Pulmonary artery endothelial cell (primary cell): ENCODE measurements at places on chromosomes 1 and 21.

GRCh38 chr1:234840253-234840652, 230.3 kb upstream of the IRF2BP2 start:
- no peak for DNase-seq

DNA sequence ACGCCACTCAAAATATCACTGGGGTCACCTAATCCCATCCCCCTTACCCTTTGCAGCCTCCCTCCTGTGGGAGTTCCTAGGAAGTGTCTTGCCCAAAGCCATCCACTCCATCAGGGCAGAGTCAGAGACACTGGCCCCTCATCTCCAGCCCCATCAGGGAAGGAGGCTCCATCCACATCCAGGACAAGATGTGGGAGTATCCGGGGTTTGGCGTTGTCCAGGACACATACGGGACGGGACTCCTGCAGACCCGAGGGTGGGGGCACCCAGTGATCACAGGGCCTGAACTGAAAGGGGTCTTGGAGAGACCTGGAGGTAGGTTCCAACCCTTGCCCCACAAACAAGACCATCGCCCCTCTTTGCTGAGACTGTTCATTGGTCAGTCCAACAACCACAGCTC, 348.2 kb downstream of the MATN1 start:
- no peak for DNase-seq

DNA sequence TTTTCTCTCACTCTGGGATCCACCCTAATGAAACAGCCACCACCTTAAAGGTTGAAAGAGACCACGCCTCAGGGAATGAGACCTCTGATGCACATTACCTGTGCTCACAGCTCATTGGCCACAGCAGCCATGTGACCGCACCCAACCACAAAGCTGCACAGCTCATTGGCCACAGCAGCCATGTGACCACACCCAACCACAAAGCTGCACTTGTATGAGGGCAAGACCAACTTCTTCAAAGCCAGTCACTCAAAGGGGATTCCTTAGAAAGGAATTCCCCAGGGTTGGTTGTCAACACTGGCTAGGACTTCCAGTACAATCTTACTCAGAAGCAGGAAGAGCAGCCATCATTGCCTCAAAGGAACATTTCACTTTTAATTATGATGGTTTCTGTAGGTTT, 43.6 kb upstream of the PDE9A start:
- DNase-seq: no peak

GRCh38 chr1:30140566-30140965, 582.8 kb downstream of the MATN1 start:
- DNase-seq: no peak

GRCh38 chr1:15797614-15798390, 9.6 kb downstream of the UQCRHL start:
- no peak for DNase-seq

DNA sequence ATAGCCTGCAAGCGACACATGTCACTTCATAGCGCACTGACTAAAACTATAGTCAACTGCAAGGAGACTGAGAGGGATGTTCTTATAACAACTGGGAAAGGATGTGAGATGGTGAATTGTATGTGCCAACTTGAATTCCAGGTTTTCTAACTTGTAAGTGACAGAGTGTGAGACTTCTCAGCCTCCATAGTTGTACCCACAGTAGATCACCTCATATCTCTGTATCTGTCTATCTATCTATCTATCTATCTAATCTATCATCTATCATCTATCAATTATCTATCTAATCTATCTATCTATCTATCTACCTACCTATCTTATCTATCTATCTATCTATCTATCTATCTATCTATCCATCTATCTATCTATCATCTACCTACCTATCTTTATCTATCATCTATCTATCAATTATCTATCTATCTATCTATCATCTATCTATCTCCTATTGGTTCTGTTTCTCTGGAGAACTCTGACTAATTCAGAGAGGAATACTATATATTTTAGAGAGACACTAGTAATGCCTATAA, 162.3 kb downstream of the CTH start:
- DNase-seq: no peak

GRCh38 chr1:205495237-205495823, 9.1 kb upstream of the CDK18 start:
- no peak for DNase-seq

DNA sequence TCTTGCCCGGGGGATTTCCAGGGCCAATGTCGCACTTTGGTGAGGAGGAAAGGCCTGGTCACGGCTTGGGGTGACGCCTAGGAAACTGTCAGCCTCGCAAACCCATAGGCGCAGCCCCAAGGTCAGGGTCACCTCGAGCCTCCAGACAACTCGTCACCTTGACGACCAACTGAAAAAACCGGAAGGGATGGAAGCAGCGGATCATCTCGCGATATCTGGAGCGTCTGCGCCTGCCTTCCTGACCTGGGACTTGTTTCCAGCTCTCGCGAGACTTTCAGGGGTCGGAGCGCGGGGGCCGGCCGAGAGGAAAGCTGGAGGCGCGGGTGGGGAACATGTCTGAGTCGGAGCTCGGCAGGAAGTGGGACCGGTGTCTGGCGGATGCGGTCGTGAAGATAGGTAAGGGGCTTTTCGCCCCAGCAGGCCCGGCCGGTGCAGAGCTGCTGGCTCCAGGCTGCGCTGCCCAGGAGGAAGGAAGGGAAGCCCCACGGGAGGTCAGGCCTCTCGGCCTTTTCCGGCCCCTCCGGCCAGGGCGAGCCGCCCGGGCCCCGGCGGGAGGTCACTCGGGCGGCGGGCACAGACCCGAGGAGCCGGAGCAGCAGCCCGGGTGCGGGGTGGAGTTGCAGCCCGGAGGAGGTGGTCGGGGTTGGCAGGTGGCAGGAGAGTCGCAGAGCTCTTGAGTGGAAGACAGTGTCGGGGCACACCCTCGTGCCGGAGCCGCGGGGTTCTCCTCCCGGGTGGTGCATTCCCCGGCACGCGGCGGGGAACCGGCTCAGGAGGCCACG, 47.2 kb upstream of the NBL1 start:
- peak; percentile 84 for DNase-seq

GRCh38 chr1:192802406-192802805, 6.4 kb upstream of the RGS2 start:
- no peak for DNase-seq

GRCh38 chr1:5836776-5837440, 155.3 kb downstream of the NPHP4 start:
- DNase-seq: no peak

DNA sequence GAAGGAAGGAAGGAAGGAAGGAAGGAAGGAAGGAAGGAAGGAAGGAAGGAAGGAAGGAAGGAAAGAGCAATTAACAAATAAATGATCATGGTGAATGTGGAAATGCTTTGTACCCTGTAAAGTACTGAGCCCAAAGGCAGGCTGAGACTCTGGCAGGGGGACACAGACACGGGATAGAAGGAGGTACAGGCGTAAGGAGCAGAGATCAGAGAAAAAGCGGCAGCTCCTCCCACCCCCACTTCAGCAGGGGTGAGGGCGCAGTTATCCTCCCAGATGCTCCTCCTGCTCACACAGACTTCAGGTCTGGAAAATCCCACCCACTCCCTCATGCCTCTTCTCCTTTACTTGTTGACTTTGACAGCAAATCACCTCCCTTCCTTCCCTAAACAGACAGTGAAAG, 464.5 kb downstream of the MATN1 start:
- no peak for DNase-seq

GRCh38 chr1:243258731-243259130, 2.9 kb downstream of the SDCCAG8 start:
- DNase-seq: no peak

DNA sequence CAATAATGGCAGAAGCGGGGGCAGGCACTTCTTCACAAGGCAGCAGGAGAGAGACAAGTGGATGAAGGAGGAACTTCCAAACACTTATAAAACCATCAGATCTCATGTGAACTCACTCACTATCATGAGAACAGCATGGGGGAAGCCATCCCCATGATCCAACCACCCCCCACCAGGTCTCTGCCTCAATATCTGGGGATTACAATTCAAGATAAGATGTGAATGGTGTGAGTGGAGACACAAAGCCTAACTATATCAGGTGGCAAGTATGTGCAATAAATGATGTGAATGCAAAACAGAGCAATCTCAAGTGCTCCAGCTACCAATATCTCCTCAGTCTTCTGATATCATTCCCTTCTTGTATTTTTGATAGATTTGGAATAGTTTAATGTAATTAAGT, 12.4 kb downstream of the CFHR2 start:
- no peak for DNase-seq

DNA sequence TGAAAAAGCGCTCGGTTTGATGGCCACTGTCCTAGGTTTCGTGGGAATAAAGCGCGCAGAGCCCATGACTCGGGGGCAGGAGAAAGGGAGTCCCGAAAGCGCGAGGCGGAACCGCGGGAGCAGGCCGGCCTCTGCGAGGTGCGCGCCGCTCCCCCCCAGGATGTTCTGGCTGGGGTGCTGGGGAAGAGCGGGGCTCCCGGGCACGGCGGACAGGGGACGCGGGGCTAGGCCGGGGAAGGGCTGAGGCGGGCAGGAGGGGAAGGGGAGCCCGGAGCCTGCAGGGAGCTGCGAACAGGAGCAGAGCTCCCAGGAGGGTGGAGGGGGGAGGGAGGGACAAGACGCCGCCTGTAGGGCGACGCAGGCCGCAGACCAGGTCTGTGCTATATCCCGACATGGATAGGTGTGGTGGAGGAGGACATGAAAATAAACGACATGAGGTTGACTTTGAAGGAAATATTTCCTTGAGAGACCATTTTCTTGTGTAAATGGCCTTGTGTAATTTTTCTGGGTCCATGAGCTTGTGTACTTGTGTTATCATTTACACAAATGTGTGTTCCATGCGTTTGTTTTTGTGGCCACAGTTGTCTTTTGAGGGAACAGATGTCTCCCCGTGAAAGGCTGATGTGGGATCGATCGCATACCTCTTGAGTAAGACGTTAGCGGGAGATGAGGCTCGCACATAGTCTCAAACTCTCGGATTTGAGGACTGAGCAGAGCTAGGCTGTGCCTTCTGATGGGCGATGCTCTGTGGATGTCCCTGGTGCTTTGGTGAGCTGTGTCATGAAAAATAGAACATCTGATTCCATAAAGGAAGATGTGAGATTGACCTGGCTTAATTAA, 1.3 kb downstream of the PCNT start:
- DNase-seq: no peak

GRCh38 chr1:209565759-209566678, 17.5 kb upstream of the CAMK1G start:
- peak; percentile 36 for DNase-seq

DNA sequence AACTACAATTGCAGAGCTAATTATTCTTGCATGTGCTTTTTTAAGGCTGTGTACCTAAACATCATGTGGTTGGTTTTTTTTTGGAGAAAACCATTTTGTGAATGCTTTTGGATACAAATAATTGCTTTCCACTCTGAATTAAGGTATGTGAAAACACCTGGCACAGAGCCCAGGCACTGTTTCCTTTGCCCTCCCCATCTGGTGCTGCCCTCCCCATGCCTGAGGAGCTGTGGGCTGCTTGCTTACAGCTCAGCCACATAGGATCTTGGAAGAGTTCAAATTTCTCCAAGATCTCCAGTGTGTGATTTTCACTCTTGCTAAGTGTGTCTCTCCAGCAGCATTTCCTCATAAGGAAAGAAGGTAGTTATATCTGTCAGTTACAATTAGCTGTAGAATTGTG, 27.8 kb downstream of the DNM3 start:
- DNase-seq: no peak

DNA sequence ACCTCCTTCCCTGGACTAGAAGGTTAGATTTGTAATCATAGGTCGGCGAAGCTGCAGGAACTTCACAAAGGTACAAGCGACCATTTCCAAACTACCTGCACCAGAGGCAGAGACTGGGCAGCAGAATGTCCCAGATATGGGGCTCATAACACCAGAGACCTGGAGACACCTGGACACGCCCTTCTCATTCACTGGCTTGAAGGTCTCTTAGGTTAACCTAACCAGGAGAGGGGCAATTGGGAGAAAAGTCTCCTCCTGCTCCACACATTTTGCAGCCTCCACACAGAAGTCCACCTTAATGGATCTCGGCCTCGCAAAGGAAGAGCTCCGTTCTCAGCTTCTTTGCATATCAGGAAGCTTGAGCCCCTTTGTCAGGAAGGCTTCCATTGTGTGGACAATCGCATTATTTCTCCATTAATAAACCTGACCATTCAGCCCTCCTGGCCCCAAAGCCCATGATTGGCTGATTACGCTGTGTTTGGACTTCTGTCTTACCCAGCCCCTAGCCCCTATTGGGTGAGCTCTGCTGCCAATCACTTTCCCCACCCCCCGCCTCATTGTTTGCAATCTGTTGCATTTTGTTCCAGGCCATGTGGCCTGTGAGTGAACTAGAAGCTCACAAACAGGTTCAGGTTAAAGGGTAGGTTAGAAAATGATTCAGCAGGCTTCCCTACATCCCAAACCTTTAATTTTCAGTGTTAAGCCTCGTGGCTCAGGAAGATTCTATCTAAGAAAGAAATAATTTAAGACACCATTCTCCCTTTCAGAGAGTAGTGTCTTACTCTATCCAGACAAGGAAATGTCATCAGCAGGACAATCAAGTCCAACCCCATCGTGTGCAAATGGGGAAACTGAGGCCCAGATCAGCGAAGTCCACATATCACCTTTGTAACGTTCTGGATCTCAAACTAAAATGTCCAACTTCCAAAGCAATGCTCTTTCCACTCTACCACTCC, 2.8 kb downstream of the MYCL start:
- peak; percentile 53 for DNase-seq

GRCh38 chr1:6180268-6180706, at the start of gene CHD5:
TSS of gene CHD5 (minus strand) at chr1:6180321. CDS start at chr1:6180023, 298 bp downstream.
- DNase-seq: no peak

DNA sequence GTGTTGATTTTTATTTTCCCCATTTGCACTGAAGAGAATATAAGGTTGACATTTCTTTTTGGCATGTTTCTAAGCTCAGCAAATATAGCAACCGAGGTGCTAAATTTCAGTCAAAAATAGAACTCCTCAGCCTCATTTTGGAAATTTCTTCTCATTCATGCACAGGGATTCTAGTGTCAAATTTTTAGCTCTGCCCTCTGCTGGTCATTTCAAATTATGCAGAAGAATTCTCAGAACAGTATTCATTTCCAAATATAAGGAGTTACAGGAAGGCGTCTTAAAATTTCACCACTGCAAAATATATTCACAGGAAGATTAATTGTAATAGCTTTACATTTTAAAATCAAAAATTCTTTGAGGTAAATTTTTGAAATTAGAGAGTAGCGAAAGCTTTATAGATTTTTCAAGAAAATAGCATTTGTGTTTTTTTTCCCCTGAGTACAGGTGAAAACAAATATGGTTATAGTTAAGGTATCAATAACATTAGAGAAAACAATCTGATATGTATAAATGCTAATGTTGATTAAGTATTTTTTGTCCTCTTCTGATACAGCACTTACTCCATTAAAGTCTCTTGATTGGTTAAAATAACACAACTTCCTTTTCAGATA, 57.9 kb downstream of the FMN2 start:
- DNase-seq: no peak

GRCh38 chr1:21926814-21927532, 10.1 kb downstream of the HSPG2 start:
- no peak for DNase-seq
